ENCODE measurements at places on chromosomes 12 and 14.

- DNase-seq, result no peak
Measured at GRCh38 chr14:64174922-64175782, 119.0 kb downstream of the ESR2 start.

DNA sequence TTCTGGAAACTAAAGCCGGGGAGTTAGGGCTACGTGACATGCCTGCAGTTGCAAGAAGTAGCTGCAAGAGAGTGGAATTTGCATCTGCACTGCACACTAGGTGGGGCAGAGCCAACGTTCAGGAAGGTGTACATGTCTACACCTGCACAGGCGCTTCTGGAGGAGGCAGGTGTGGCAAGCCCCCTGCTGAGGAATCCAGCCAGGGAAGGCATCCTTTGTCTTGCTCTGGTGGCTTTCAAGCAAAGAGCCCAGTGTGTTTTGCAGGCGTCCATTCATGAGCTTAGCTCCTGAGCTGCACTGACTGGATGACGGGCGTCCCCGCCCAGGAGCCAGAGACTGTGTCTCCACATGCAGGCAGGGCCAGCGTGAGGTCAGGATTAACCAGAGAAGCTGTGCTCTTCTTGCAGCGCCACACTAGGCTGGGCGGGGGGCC is 116.3 kb downstream of the ZFP36L1 start:
- DNase-seq, result no peak

- DNase-seq, result no peak
Measured at GRCh38 chr14:34198096-34198495, 247.2 kb upstream of the EGLN3 start.

DNA sequence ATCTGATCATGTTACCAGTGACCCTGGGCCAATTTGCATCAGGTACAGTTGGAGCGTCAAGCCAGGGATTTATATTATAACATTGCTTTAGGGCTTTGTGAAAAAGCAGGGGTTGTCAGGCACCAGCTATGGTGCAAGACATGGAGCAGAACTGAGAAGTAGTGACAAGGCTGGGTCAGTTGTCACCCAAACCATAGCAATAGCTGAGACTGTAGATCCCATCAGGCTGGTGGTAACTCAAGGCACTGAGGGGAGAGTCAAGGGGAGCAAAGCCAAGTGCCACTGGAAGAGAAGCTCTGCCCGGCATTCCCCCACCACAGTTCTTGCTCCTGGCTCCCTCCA is 16.9 kb downstream of the BCL2L14 start:
- no peak for DNase-seq

- DNase-seq, result no peak
Measured at GRCh38 chr12:113933201-113933786, 32.8 kb downstream of the RBM19 start.

DNA sequence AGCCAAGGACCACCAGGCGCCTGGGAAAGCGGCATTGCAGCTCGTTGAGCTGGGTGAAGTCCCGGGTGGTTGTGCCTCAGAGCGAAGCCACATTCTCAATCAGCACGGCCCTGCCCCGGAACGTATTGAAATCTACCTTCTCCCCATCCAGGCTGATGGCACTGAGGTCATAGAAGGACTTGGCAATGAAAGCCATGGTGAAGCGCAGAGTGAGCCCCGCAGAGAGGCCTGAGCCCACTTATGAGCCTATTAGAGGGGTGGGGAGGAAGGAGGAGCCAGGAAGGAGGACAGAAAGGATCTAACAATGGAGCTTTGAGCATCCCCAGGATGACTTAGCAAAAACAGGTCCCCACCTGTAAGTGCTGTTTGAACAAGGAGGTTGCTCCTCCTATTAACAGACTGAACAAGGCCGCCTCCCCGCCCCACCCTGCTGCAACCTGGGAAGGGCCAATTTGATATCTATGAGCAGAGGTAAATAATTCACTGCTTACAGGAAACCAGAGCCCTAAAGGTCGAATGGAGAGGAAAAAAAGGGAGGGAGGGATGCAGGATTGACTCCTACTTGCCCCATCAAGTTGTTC is at the start of gene GPX2:
Gene GPX2, minus strand, starts transcription at position 215 of the 581 bp plus-strand sequence. Its CDS starts 19 bp downstream, at position 196.
- DNase-seq, result no peak

DNA sequence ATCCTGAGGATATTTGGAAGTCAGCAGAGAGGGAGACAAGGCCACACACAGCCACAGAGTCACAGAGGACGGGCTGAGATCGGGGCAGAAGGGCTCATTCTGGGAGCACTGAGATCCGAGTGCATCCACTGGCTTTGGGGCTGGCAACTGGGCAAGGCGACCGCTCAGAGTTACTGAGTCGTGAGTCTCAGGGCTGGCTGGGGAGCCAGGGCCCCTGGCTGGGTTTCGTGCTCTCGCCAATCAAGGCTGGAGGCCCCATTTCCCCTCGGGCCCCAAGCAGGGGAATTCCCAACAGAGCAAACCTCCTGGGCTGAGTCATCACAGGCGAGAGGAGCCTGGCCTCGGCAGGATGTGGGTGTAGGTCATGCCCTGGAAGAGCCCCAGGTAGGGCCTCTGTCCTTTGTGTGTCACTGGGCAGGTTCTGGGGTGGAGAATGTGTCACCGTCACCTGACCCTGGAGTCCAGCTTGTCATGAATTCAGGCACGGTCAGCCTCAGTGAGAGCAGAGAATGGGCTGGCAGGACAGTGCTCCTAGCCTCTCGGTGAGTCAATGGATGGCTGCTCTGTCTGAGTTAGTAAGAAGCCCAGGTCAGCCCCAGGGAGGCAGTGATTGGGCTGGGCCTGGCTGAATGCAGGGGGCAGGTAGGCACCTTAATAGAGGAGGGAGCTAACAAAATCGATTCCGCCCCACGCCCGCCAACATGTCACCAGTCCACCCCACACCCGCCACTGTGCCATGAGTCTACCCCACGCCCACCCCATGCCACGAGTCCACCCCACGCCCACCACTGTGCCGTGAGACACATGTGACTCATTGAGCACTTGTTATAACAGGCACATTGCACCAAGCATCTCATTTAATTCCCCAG is 16.9 kb downstream of the ASB2 start:
- peak; percentile 80 for DNase-seq

- DNase-seq, result no peak
Measured at GRCh38 chr14:65074449-65075150, 27.7 kb downstream of the MAX start.

DNA sequence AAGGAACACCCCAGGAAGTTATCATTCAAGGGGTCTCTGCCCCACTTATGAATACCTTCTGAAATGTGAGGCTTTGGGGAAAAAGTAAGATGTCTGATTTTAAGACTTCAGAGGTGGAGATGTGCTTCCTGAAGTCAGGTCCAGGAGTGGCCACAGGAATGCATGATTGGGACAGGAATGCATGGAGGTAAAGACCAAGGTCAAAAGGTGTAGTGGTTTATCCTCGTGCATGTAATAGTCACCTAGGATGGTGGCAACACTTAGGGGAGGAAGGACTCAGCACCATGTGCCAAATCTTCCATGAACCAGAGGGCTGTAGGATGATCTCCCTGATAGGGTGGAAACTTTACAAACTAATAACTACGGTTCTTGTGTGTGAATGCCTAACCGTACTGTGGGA is 217.3 kb downstream of the C12orf75 start:
- DNase-seq, result no peak

GRCh38 chr12:97313471-97314190 is 149.0 kb upstream of the RMST start:
- no peak for DNase-seq

- no peak for DNase-seq
Measured at GRCh38 chr14:79253576-79253975, 957.7 kb downstream of the DIO2 start.

GRCh38 chr14:71372411-71372838 is 465.2 kb downstream of the PCNX1 start:
- no peak for DNase-seq

DNA sequence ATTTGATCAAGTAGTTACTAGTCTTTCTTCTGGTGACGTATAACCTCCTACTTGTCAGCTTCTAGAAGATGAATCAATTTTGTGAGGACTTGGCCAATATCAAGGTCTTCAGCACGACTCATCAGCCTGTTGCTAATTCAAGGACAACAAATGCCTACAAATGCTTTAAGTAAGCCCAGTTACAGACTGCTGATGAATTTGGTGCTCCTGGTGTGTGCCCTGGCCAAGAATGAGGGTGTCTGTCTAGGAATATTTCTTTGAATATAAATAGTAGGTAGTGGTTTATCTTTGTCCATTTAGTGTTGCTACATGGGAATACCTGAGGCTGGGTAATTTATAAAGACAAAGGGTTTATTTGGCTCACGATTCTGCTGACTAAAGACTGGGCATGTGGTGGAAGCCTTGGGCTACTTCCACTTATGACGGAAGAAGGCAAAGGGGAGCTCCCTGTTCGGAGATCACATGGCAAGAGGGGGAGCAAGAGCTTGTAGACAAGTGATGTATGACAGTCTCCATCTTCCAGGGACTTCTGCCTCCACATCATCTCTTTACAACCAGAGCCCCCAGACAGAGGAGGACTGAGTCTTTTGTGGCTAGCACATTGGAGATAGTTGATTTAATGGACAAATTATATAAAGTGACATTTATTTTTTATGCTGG is 180.2 kb downstream of the CRADD start:
- DNase-seq, result no peak

DNA sequence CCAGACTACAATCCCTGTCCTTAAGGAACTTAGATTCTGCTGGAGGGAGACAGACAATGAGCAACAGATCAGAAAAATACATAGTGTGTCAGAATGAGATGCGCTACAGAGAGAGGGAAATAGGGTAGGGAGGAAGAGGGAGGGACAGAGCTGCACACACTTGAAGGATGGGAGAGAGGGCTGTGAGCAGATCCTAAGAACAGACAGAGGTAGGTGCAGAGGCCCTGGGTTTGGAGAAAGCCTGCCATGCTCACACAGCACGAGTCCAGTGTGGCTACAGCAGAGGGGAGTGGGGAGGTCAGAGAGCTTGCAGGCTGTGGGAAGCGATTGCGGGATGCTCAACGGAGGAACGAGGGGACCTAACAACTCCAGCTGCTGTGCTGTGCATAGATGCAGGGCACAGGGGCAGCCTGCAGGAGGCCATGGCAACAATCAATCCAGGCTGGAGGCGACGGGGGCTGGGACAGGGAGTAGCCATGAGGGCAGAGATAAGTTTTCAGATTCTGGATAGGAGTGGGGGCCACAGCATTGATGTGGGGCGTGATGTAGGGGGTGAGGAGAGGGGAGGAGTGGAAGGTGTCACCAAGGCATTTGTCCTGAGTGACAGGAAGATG is 20.7 kb downstream of the FAIM2 start:
- DNase-seq, result no peak

DNA sequence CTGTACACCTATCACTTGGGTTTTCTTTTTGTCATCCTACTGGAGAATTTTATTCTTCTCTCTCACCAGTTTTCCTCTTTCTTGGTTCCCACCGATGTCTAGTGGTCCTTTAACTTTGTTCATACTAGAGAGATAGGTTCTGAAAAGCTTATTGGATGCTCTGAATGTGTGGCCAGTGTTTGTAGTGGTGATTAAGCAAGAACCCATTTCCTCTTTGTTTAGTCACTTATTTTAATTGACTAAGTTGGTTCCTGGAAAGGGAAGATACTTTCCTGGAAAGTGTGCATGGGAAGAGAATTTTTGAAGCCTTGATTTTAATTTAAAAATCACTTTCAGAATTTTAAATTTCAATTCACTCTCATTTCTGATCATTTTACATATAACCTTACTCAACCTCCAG is 127.2 kb downstream of the OTOGL start:
- DNase-seq, result no peak

- no peak for DNase-seq
Measured at GRCh38 chr14:77316872-77317301, 3.8 kb downstream of the POMT2 start.

GRCh38 chr14:53979113-53979681 is 22.6 kb upstream of the BMP4 start:
- no peak for DNase-seq

DNA sequence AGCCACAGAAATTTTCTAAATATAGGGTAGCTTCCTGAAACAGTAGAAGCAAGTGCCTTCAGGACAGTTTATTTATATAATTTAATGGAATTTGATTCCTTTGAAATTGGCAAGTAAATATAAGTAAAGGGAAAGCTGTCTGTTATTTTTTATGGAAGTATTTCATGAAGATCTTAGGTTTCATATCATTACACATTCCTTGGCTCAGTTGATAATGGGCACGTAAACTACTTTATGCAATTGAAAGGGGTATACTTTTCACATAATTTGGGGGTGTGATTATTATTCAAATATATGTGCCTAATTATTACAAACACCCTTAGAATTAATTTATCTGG is 71.1 kb upstream of the RAP1B start:
- no peak for DNase-seq

- DNase-seq, result no peak
Measured at GRCh38 chr14:79369359-79370332, 841.7 kb downstream of the DIO2 start.

GRCh38 chr12:121966959-121967358 is 48.6 kb downstream of the CFAP251 start:
- DNase-seq, result no peak

DNA sequence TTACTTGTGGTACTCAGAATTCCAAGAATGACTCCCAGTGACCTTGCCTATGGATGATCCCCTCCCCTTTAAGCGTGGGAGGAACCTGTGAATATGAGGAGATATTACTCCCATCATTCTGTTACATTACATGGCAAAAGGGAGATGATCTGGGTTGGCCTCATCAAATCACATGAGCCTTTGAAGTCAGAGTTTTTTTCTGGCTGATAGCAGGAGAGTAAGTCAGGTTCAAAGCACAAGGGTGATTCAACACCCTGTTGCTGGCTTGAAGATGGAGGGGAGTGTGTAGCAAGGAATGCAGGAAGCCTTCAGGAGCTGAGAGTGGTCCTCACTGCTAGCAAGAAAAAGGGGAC is 9.1 kb upstream of the MDM2 start:
- no peak for DNase-seq

GRCh38 chr14:32720927-32721326 is 217.8 kb upstream of the NPAS3 start:
- DNase-seq, result no peak

DNA sequence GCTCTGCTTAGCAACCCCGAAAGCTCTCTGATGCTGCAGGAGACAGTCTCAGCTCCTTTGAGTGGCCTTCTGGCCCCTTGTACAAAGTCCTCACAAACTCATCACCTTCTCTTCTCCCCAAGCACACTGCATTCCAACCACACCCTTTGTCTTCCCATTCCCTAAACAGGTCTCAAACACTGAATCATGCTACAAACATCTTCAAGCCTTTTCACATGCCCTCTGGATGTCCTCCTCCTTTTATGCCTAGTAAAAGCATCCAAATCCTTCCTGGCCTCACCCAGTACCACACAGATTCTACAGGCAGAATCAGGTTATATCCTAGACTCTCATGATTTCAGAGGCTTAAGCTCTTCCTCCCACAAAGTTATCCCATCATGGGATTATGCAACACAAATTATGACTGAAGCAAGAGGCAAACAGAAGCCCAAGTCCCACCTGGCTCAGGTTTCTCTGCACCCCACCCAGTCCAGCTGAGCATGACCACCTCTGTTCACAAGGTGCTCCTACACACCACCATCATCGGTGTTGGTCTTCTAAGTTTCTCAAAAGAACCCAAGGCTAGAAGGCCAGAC is 61.4 kb upstream of the PCED1B start:
- DNase-seq, result no peak

DNA sequence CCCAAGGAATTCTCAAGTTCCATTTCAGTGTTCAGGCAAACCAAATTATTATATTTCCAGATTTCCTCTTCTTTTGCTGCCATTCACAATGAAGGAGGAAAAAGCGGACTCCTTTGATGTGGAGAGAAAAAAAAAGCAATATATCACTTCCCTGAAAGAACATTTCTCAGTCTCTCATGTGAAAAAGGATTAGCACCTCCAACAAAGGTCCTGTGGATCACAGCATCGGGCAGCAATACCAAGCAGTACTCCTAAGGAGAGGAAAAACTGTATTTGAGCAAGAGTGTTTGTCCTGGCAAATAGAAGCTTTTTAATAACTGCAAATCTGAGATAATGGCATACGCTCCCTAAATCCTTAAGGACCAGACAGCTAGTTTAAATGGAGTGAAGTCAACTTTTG is 93.9 kb upstream of the RFX4 start:
- no peak for DNase-seq

Measured in stimulated activated CD8-positive, alpha-beta memory T cell treated with anti-CD3 and anti-CD28 coated beads, Interleukin-4, amount 100 ng/mL, for 1 hour (primary cell).